ENCODE measurements at places on chromosomes 3 and 15.

GRCh38 chr3:190120269-190121060, at the start of gene P3H2:
Gene P3H2 (minus strand): TSS chr3:190120897. CDS start chr3:190120731, 166 bp downstream.
- DNase-seq, result peak; percentile 93

DNA sequence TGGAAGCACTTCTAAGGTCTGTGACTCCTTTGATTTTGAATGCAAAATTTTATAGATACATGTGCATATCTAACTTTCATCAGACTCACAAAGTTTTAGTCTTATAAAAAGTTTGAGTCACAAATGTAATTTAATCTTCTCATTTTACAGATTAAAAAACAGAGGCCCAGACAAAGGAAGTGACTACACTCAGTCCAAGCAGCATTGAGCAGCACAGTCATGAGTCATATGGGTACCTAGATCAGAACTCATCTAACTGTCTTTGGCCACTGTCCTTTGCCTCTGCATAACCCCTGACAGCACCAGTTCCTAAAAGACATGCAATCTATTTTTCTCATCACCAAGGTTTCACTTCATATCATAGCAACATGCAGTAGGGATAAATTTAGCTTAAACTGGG, 210.7 kb upstream of the KCNH8 start:
- DNase-seq, result no peak

GRCh38 chr3:139267300-139268246, 76.2 kb upstream of the MRPS22 start:
- DNase-seq, result no peak

DNA sequence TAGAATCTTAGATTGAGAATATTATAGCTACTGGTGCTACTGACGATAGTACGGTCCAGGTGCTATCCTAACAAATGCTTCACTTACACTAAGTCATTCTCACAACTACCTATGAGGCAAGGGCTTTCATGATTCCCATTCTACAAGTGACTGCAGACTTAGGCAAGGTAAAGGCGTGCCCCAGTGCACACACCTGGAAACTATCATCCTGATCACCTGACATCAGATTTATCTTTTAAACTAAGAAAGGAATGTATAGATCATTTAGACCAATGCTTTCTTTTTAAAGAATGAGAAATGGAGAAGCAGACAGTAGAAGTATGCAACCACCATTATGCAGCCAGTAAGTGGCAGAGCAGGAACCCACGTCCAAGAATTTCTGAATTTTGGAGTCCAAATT, 59.2 kb upstream of the LRRN1 start:
- DNase-seq, result no peak

DNA sequence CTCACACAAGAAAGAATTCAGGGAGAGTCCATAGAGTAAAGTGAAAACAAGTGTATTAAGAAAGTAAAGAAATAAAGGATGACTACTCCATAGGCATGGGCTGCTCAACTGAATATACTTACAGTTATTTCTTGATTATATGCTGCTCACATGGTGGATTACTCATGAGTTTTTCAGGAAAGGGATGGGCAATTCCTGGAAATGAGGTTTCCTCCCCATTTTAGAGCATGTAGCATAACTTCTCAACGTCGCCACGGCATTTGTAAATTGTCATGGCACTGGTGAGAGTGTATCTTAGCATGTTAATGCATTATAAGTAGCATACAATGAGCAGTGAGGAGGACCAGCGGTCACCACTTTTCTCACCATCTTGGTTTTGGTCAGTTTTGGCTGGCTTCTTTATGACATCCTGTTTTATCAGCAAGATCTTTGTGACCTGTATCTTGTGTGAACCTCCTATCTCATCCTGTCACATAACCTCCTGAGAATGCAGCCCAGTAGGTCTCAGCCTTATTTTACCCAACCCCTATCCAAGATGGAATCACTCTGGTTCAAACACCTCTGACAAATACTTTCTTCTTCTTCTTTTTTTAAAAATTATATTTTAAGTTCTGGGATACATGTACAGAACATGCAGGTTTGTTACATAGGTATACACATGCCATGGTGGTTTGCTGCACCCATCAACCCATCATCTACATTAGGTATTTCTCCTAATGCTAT, 849.7 kb downstream of the TBL1XR1 start:
- no peak for DNase-seq

- no peak for DNase-seq
Measured at GRCh38 chr3:85258326-85258725, 299.5 kb downstream of the CADM2 start.

DNA sequence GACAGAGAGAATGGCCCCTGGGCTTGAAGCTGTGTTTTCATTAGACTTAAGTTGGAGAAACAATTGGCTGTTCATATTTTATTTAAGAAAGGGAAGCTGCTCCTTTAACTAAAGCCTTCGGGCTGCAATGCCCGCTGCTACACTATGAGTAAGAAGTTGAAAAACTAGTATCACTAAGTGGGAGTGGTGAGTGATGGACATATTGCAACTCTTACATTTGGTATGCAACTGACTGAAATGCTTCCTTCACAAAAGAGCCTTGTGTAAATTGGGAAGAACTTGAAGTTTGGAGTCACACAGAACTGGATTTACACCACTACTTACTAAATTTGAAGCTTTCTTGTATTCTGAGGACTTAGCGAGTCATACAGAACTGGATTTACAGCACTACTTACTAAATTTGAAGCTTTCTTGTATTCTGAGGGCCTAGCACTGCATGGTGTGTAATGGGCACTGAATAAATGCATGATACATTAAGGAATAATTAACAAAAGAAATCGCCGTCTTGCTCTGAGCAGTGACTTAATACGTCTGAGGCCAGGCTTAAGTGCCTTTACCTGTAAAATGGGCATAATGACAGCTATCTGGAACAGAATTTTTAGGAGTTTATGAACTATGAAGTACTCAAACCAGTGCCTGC, 149.5 kb downstream of the RYR3 start:
- DNase-seq, result no peak

GRCh38 chr15:80559320-80559693, 135.8 kb upstream of the ABHD17C start:
- no peak for DNase-seq

DNA sequence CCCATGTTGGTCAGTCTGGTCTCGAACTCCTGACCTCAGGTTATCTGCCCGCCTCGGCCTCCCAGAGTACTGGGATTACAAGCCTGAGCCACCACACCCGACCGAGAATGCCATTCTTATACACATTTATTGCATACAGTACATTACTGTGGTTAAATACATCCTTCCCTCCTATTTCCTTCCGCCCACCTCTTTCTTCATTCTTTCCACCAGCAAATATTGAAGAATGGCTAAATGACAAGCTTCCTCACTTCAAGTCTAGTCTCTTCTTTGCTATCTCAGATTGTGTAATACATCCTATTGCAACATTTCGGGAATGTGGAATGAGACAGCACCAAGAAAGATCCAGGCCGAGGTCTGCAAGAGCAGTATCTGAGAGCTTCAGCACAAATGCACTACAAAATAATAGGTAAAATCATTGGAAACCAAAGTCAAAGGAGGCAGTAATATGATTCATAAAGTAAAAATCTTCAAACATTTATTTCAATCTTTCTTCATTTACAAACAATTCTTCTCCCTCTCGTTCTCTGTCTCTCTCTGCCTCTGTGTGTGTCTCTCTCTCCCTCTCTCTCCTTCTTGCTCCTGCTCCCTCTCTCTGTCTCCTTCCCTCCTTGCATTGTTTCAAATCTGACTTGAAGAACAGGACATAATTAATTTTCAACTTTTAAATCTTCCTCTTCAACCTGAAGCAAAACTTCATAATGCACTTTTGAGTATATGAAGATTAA, 94.7 kb upstream of the TGFBR2 start:
- no peak for DNase-seq

GRCh38 chr3:116399701-116400226, 45.5 kb downstream of the LSAMP start:
- DNase-seq, result no peak

DNA sequence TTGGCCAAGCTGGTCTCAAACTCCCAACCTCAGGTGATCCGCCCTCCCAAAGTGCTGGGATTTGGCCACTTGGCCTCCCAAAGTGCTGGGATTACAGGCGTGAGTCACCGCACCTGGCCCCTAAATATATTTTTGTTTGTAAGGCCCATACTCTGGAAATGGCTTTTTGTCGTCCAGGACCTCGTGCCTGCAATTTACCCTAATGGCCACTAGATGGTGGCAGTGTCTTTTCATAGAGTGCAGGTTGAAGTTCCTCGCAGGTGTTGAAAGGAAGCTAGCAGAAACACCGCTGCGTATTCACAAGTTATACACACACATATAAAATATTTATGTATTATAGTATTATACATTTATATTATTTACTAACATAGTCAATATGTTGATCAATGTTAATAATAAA, 97.2 kb downstream of the LRTM1 start:
- DNase-seq, result no peak

- no peak for DNase-seq
Measured at GRCh38 chr3:31710123-31710803, 177.5 kb downstream of the STT3B start.

DNA sequence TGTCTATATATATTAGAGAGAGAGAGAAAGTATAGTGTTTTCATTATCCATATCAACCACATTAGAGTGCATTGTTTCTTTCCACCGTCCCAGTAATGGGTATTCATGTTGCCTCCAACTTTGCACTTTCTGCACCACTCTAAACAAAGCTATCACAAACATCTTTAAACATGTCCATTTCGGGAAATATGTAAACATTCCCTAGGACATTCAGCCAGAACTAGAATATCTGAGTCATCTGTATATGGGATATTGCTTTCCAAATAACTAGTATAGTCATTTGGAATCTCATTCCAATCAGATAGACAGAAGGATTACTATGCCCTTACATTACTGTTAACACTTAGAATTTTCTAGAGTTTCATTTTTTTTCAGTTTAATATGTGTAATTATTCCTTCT, 914.9 kb upstream of the EPHA6 start:
- DNase-seq, result no peak

DNA sequence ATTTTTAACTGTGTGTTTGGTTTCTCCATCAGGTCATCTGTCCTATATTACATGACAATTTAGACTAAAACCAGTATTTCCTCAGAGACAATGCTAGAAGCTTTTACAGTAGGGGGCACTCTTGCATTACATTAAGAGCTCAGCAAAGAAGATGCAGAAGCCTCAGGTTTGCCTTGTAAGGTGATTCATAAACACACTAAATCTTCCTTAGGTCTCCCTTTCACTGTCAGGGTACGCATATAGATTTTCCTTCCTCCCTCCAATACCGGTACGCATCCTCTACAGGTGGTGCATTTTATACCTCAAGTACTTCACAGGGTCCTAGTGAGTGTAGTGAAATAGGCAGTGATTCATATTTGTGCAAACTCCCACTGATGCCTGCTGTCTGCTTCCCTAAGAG, 46.5 kb downstream of the CD86 start:
- DNase-seq, result no peak

- no peak for DNase-seq
Measured at GRCh38 chr3:153273767-153274435, 111.9 kb downstream of the RAP2B start.

- DNase-seq, result no peak
Measured at GRCh38 chr15:62730825-62731224, 311.7 kb upstream of the TPM1 start.

DNA sequence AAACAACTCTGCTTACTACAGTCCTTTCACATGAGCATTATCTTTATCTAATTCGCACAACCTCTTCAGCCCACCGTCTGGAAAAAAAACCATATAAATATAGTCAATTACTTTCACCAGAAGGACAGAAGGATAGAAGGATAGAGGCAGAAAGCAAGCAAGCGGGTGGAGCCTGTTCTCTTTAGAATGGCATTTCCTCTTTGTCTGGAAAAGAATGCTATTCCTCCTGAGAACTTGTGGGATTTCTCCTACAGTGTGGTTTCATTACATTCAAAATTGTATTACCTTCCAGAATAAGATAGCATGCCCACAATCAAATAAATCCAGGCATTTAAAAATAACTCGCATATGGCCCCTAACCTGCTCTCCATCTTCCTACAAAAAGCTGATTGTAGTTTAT, 23.1 kb downstream of the SLC30A4 start:
- no peak for DNase-seq

DNA sequence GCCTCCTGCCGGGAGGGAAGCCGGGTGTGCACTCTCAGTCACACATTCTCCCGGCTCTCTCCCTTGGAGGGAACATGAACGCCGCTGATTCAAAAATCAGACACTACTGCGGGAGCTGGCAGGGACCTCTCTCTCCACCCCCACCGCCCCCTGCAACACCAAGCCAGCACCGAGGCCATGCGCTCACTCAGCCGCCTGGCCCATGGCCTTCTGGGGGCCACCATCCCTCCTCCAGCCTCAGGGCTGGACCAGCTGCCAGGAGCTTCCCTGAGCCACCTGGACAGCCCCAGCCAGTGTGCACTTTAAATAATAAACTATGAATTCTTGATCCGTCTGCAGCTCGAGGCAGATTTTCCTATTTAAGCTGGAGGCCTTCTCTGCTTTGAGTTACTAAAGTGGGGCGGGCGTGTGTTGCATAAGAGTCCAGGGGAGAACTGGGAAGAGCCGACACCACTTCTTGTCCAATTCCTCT, 30.6 kb downstream of the ADAMTS17 start:
- DNase-seq, result peak; percentile 93

DNA sequence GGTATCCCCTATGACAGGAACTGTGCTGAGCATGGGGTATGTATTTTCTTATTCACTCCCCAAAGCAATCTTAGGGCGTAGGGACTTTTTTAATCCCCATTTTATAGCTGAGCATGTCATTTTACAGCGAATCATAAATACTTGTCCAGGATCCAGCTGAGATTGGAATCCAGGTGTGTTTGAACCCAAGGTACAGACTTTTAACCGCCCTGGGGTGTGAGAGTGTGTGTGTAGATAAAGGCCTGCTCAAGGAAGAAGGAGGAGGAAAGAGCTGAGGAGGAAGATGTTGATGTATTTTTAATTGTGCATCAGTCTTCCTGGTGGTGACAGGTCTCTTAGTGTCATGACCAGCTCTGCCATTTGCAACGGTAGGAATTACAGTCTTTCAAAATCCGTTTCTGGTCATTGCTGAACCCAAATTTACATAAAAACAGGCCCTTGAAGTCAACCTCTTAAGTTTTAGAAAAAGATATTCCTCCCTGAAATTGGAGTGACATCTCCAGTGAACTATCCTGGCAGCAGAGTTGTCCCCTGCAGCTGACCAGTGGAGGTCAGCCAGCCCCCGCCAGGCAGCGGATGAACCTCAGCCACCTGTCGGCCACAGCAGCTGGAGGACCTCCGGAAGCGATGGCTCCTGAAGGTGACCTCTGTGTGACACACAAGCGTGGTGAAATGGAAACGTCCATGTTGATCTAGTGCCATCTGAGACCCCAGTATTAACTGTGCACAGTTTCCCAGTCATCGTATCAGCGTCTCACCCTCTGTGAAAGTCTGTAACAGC, 92.8 kb upstream of the MITF start:
- DNase-seq, result no peak

DNA sequence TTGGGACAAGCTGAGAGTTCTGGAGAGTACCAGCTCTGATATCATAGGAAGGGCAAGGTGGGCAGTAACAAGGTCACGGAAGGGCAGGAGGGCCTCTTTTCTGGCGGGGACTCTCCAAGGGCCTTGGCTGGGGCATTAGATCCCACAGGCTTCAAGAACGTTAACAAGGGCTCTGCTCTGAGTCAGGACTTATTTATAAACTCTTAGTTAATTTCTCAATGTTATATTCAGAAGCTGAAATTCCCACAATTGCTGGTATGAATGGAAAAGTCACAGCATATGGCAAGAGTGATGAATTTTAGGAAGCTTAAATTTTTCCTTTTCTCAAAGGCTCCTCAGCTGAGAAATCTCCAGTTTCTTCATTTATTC, 320.2 kb upstream of the TBC1D5 start:
- no peak for DNase-seq

All from left hindlimb (tissue), 1 donor.